Activated effector memory CD4-positive, alpha-beta T cell treated with Interleukin-2 at 50 U/mL for 16 hours (primary cell): ENCODE measurements at places on chromosomes 2 and 18.

- no peak for DNase-seq
These were observed 167.5 kb upstream of the SMAD2 start for GRCh38 chr18:48098007-48098406.

DNA sequence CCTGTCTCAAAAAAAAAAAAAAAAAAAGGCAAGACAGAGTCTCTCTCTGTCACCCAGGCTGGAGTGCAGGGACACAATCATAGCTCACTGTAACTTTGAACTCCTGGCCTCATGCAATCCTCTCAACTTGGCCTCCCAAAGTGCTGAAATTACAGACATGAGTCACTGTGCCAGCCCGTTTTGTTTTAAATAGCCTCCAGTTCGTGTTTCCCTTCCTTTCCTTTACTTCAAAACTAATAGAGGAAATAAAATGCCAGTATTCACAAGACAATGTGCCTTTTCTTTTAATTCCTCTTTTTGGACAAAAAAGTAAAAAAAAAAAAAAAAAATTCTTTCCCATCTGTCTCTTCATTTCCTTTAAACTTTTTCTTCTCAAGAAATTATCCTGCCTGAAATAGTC is 54.5 kb upstream of the ACMSD start:
- DNase-seq: no peak

DNA sequence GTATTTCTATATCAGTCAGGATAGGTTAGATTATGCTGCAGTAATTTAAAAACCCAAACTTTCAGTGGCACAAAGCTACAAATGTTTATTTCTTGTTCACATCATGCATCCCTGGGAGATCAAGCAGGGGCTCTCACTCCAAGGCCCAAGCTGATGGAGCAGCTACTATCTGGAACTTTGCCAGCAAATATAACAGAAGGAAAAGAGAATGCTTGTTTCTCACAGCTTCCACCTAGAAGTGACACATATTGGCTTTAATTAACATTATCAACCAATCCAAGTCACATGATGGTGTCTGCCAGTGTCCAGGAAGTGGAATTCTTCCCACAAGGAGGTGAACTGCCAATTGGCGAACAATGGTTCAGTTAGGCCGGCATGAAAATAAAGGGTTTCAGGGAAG is 306.9 kb downstream of the BCL11A start:
- no peak for DNase-seq

GRCh38 chr2:240329116-240329665 is 106.3 kb upstream of the GPC1 start:
- no peak for DNase-seq

- no peak for DNase-seq
These were observed 74.0 kb upstream of the SESTD1 start for GRCh38 chr2:179338681-179339080.

- DNase-seq: no peak
These were observed 144.1 kb upstream of the STK17B start for GRCh38 chr2:196315388-196316049.

DNA sequence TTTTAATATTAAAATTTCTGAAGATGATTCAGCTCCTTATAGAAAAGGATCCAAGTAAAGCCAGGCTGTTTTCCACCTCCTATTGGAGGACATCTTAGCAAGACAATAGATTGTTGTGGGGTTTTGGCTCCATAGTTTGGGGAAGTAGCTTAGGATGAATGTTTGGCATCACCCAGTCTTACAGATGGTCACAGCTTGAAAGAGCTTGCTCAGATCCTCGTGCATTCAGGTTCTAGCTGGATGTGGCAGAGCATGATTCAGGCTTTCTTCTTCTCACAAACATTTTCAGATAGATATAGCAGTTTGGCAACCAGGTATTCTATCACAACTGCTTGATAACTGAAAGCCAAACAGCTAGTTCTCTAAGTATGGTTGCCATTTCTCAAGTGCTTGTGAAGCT is 23.6 kb upstream of the PDCL3 start:
- DNase-seq: no peak

- no peak for DNase-seq
These were observed 8.5 kb upstream of the CELF4 start for GRCh38 chr18:37574113-37574512.

DNA sequence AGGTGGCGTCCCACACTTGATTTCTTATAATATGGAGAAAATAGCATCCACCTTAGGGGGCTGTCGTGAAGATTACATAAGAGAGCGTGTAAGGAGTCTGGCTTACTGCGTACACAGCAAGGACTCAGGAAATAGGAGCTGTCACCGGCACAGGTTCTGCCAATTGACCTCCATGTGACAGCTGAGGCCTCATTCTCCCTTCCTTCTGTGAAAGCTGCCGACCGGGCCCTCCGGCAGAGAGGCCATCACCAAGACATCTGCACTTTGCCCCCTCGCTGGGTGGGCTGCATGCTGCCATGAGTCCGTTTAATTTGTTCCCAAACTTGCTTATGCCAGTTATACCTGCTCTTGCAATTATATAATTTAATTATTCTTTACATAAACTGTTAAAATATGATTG is 27.7 kb downstream of the HS1BP3 start:
- DNase-seq: no peak

GRCh38 chr2:66688951-66689350 is 254.0 kb downstream of the MEIS1 start:
- no peak for DNase-seq

- no peak for DNase-seq
These were observed 48.4 kb upstream of the DSC1 start for GRCh38 chr18:31211047-31211446.

DNA sequence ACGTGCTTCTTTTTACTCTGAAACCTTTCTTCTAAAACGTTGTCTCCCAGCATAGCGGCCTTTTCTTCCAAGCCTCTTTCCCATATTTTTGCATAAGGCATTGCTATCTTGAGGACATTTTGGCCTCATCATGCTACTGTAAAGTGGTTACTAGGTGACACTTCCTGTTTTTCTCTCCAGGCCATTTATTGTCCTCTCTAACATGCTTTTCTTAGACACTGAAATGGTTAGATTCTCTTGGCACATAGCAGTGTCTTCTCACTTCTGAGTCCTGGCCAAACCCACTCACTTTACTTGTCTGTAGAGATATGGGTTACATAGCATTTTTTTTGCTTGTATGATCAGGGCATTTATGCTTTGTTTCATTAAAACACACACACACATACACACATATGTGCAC is 50.1 kb upstream of the KCNH7 start:
- no peak for DNase-seq

DNA sequence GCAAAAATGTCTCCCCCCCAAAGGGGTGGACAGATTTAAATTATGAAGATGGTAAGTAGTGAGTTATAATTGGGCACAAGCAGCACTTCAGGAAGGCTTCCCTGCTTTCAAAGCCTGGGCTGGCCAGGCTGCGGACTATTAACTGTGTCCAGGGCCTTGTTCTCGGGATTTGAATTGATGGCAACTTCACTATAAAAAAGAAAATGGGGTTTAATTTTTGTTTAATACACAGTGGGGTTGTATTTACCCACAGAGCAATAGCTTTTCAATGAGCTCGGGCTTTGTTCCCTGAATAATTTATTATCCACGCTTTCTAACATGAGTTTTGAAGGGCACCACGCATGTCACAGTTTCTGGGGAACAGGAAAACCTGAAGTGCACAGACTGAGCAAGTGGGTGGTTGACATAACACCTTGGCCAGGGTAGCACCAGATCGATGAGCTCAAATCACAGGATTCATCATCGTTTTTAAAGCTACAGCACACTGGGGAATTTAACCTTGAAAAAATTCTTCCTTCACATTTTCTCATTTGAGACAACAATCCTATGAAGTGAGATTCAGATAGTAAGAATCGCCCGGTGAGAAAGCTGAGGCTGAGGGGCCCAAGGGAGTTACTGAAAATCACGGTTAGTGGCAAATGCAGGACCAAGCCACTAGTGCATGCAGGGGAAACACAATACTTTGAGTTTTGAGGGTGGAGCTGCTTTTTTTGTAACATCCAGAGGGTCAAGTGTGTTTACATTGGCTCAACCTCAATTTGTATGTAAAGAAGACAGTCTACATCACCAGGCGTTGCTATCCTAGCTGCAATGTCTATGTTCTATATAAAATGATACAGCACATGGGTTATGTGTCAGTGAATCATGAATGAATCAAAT is 28.9 kb upstream of the LMAN1 start:
- no peak for DNase-seq

GRCh38 chr18:63705401-63705800 is 2.6 kb downstream of the SERPINB11 start:
- no peak for DNase-seq

- DNase-seq: no peak
These were observed 208.0 kb upstream of the FBXO11 start for GRCh38 chr2:48114256-48114655.

GRCh38 chr2:131641414-131642206 is 113.9 kb downstream of the CCDC74A start:
- DNase-seq: no peak

DNA sequence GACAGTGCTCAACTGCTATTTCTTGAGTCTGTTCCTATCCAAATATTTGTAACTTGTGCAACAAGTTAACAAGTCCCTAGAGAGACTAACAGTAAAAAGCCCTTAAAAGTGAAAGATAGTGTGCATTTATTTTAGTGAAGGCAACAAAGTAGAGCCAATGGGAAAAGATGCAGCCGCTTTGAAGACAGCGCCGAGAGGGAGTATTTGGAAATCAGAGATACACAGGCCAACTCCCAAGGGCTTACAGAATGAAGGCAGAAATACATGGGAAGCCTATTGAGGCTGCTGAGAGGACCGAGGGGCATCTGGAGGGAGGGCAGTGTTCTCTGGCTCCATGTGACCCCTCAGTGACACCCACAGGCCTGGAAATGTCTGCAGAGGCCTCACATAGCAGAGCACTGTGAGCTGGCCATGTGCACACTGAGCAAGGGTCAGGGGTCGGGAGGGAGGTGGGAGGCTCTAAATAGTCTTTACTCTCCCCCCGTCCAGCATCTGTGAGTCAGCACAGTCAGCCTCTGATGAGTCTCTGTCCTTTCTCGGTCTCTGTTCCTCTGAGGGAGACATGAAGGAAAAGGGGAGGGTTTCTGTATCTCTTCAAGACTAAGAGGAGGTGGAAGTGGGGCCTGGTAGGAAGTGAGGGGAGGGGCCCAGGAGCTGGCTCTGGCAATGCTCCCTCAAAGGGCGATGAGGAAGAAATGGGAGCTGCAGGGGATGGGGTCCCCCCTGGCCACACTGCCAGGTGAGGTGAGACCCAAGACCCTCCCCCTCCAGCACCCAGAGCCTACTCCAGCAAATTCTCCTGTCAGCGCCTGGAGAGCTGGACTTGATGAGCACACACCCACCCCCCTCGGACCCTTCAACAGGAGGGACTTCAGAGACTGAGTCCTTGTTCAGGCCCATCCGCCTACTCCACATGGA is 133.6 kb downstream of the SP3 start:
- no peak for DNase-seq

GRCh38 chr18:53147472-53147871 is 807.5 kb downstream of the DCC start:
- DNase-seq: no peak

GRCh38 chr2:53442783-53443182 is 324.8 kb upstream of the CHAC2 start:
- DNase-seq: no peak

DNA sequence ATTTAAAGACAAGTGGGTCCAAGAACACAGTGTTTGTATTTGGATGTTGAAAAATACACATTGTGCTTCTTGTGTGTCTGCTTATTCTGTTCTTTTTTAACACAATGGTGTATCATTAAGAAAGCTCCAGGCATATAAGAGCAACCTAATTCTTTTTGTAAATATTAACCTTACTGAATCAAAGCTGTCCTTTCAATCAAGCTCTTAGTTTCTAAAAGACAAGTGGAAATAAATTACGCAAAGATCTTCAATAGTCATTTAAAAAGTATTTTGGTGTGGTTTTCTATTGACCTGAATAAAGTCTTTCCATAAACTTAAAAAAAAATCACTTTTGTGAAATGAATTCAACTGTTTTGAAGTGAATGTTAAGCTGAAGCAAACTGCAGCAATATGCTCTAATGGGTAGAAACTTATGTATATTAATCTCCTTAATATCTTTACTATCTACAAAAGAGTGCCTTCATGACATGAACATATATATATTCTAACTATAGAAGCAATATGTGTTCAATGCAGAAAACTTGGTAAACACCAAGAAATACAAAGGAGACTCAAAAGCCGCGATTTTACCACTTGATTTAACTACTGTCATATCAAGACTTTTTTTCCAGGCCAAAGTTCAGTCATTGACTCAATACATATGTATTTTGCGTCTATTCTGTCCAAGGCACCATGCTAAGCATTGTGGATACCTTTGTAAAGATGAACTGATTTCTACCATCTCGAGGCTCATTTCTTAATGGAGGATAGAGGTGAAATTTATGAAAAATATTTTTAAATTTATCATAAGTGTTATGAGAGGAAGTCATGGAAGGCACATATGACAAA is 97.7 kb downstream of the ARHGAP15 start:
- no peak for DNase-seq

DNA sequence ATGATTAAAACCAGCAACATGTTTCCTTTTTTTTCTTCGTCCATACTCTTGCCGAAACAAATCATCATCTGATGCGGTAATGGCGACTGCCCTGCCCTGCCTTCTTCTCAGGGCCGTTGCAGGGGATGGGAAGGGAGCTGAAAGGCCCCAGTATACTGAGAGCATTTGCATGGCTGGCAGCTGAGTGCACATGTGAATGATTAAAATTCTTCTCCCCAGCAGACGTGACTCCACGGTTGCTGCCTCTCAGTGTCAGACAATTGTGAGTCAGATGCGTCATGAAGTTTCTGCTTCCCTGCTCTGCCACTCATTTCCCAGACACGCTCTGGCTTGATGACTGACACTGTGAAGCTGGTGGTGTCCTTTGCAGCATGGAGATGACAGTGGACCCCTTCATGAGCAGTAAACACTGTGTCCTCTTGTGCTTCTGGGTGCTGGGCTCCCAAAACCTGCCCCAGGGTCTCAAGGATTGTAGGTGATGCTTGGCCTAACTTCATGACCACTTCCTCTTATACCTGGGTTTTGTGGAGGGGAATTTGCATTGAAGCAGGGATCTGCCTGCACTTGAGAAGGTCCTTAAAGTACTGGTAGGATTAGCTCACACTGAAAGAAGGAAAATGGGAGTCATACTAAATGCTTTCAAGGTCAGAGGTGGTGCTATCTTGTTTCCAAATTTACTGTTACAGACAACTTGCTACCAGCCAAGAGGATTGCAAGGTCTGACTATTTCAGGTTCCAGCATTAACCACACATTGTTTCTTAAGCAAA is 222.5 kb upstream of the COPS8 start:
- no peak for DNase-seq

DNA sequence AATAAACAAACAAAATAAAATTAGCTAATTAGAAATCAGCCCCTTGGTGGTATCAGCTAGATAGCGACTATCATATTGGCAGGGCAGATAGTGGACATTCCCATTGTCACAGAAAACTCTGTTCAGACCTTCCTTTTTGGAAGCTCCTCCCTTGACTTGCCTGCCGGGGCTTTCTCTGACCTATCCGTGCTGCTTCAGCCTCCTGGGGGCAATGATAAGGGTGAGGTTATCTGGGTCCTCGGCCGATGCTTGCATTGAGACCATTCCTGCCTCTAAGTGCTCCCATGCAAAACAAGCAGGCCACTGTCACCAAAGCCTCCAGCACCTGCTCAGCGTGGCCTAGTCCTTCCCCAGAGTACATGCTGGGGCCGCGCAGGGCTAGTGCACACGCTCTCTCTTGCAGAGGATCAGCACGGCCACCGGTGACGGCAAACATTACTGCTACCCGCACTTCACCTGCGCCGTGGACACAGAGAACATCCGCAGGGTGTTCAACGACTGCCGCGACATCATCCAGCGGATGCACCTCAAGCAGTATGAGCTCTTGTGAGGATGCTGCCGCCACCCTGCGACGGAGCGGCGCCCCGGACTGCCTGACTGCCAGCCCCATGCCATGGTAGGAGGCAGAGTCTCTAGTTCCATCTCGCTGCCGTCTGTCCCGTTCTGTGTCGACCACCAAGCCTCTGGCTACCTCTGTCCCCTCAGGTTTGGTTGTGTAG is 27.4 kb downstream of the MPPE1 start:
- DNase-seq: no peak
